ENCODE measurements at places on chromosomes 2 and 18.

DNA sequence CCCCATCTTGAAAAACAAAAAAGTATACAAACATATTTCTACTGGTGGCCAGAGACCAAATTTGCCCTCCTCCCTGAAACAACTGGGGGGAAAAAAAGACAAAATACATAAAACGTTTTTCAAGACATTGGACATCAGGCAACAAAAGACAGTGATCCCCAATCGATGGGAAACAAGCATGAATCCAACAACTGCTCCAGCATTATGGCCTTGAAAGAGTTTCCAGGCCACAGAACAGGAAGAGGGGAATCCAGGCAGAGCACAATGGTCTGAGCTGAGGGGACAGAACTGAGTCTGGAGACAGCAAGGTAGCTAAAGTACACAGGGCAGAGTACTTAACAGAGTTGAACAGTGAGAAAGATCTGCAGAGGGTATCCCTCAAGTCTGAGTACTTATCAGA is 4.4 kb downstream of the CCDC88A start:
- DNase-seq = no peak

DNA sequence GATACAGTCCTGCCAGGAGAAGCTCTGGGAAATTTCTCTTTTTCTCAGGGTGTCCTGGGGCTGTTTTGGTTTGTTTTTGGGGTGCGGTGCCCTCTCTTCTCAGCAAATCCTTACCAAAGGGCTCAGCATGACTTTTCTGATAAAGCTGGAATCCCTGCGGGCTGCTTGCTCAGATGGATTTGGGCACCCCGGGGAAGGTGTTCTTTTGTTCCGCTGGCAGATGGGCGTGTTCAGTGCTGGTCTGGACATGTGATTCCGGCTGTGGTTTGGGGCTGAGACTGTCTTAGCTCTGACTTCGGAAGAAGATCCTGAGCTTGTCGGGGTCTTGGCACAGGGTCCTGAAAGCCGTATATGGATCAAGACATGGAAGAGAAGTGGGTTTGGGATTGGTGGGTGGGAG is 134.2 kb upstream of the SPRED2 start:
- DNase-seq = no peak

GRCh38 chr2:234919711-234920110 is 32.1 kb upstream of the SH3BP4 start:
- no peak for DNase-seq

DNA sequence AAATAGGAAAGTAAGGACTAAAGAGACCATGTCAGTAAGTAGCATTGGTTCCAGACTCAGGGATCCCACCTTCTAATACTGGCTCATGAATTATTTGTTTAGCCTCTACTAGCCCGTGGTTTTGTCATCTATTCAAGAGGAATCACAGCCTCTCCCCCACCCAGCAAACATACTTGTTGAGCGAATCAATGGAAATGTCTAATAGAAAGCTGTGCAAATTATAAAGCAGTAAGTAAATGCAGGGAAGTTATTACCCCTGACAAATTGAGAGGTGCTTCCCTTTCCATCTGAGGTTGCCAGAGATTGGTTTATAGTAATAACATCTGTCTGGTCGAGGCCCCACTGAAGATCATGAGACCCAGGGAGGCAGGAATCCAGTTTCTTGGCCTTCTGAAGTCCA is 219.3 kb upstream of the OSR1 start:
- DNase-seq = no peak

DNA sequence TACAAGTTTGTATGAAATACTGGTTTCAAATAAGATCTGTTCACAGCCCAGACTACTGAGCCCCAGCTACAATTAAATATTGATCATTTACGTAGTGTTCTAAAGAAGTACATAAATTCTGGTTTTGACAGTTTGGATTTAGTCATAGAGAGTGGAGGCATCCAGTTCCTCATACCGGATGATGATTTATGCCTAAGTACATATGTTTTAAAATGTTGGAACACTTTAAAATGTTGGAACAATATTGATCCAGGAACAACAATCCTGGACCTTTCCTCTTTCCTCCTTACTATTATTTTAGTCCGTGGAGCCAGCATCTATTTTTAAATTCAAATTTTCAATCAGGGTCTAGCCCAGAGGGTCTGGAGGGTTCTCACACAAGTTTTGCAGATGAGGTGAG is 22.8 kb upstream of the TTN start:
- no peak for DNase-seq

DNA sequence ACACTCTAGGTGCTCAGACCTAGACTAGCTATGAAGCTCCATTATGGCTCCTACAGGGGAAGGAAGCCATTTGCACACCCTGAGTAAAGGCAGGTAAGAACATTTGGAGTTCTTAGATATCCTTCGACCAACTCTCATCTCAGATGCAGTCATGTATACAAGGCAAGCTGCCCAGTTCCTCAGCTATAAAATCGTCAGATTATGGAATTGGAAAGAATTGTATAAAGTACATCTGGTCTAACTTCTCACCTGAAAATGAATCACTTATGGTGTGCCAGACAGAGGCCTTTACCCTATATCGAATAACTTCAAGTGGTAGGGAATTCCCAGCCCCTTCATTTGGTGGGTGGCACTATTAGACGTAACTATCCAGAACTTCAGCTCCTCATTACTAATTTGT is 79.3 kb downstream of the VIT start:
- DNase-seq = no peak

- no peak for DNase-seq
Measured at GRCh38 chr2:159808032-159808425, 10.0 kb upstream of the CD302 start.

Data from GM18507 (cell line).